Stimulated activated CD8-positive, alpha-beta memory T cell treated with anti-CD3 and anti-CD28 coated beads, Interleukin-4, amount 100 ng/mL, for 4 hours (primary cell): ENCODE measurements at places on chromosomes 1 and 21.

- DNase-seq: no peak
Measured at GRCh38 chr1:36938819-36939218, 95.5 kb downstream of the GRIK3 start.

- no peak for DNase-seq
Measured at GRCh38 chr1:46303872-46304326, 401 bp downstream of the UQCRH start.

DNA sequence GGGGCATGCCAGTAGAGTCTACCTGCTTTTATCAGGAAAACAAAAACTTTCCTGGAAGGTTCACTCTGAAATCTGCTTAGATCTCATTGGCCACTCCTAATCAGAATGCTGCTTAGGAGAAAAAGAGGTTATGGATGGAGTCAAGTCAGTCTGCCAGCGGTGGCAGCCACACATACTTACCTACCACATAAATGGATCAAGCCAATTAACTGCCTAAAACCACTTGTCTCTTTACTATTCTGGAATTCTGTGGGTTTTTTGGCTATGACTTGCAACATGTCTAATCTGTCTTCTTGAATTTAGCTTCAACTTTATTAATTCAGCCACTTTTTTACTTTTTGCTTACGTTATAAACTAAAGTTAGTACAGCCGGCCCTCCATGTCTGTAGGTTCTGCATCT lies 140.2 kb upstream of the SERTAD4 start:
- no peak for DNase-seq

DNA sequence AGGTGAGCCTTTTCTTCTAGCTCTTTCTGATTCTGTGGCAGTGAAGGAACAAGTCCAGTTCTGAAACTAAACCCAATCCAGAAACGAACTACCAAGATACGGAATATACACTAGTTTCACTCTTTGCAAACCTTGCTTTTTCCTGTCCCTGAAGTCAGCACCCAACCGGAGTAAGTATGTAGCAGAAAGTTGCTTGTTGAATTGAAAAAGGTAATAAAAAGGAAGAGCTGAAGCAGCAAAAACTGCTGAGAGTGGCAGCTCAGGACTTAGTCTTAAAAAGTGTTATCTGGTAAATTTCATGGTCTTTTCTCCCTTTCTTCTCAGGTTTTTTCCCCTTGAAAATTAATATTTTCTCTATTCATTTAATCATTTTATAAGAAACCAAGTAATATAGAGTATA lies 9.4 kb upstream of the NT5C1A start:
- DNase-seq: no peak

- no peak for DNase-seq
Measured at GRCh38 chr1:184567637-184568036, 180.8 kb downstream of the C1orf21 start.

- no peak for DNase-seq
Measured at GRCh38 chr1:65429806-65430205, 9.3 kb downstream of the LEPR start.

DNA sequence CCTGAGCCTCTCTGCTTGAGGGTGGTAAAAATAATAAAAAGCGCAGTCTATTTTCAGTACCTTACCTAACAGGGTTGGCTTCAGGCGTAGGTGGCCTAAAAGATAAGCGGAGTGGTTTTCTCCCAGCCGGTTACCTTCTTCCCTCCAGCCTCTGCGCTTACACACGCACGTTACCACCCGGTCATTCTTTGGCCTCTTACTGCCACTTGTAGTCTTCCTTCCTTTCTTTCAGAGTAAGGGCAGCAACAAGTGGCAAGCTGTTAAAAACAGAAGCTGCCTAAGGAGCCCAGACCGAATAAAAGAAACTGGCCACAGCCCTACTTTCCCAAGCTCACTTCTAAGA lies 35.4 kb downstream of the CLCA1 start:
- DNase-seq: no peak

DNA sequence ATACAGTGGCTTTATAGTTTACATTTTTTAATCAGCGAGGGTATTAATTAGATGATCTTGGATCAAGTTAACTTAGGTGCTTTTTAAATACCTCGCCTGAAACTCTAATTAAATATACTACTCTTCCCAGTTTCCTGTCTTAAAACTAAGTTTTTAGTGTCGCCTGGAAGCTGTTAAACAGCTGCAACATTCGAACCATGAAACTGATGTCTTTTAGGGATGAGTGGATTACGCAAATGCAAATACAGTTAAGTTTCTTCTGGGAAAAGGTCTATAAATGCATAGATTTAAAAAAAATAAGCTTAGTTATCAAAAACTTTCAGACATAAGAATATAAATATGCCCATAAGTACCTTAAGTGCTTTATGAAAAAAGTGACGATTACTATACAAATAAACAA lies 228.3 kb downstream of the PTPRC start:
- DNase-seq: no peak

GRCh38 chr1:154816369-154816768 lies 53.7 kb downstream of the KCNN3 start:
- DNase-seq: no peak

DNA sequence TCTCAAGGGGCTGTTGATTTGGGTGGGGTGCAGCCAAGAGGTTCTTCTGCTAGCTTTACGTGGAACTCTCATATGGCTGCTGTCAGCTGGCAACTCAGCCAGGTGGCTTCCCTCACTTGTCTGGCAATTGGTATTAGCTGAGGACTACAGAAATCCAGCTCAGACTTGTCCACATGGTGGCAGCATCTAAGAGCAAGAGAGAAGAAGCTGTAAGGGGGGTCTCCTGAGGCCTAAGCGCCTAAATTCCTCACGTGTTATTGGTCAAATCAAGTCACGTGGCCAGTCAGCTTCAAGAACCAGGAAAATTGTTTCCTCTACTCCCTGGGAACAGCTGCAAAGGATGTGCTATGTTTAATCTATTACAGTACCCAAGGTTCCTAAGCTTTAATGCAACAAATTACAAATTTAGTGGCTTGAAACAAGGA lies 4.2 kb upstream of the DYRK3 start:
- no peak for DNase-seq

- DNase-seq: no peak
Measured at GRCh38 chr1:27658951-27659496, 13.0 kb downstream of the IFI6 start.

DNA sequence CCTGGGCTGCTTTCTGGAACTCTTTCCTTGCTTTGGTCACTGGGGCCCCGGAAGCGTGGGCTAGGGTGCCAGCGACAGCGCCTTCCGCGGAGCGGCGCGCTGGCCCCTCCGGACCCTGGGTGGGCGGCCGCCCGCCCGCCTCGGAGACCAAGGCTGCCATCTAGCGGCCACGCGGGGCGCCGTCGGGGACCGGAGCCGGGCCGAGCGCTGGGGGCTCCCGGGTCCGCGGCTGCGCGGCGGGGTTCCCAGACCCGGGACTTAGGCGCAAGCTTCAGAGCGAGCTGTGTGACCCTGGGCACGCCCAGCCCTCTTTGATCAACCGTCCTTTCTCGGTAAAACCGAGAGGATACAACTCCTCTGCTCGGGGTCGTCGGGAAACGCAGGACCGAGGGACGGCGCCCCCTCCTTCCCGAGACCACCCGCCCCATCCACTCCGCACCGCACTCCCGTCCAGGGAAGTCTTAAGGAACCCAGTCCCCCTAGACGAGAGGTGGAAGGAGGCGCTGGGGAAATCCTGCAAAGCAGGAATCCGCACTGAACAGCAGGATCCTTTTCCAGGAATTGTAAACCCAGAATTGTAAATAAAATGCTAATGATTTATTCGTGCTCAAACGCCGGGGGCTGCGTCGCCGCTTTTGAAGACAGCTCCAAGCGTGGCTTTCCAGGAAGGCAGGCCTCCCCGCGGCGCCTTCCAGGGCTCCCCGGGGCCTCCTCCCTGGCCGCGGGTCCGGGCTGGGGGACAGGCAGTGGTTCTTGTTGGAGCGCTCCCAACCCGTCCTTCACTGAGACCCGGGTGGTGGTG lies 41.2 kb downstream of the RRAGC start:
- DNase-seq: no peak

- no peak for DNase-seq
Measured at GRCh38 chr1:175530183-175530582, 213.2 kb downstream of the TNR start.

- no peak for DNase-seq
Measured at GRCh38 chr1:100759188-100759587, 39.6 kb downstream of the VCAM1 start.

DNA sequence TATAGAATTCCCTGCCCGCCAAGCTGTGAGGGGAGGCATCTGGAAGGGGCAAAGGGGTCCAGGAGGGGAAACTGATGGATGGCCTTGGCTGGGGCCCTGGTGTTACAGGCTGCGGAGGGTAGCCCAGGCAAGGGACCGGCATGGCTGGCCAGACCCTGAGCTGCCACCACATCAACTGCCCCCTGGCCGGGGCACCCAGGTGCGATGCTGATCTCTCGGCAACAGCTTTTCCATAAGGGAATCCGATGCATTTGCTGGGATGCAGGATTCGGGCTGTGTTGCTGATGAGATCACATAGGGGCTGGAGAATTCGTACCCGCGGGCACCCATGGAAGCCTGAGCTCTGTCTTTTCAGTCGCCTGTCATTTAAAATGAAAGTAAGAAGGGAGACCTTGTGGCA lies 73.7 kb downstream of the PRDM16 start:
- no peak for DNase-seq

GRCh38 chr1:64965366-64966157 lies 787 bp downstream of the JAK1 start:
- peak; percentile 54 for DNase-seq

GRCh38 chr1:76300556-76300955 lies 226.0 kb downstream of the ST6GALNAC3 start:
- no peak for DNase-seq

DNA sequence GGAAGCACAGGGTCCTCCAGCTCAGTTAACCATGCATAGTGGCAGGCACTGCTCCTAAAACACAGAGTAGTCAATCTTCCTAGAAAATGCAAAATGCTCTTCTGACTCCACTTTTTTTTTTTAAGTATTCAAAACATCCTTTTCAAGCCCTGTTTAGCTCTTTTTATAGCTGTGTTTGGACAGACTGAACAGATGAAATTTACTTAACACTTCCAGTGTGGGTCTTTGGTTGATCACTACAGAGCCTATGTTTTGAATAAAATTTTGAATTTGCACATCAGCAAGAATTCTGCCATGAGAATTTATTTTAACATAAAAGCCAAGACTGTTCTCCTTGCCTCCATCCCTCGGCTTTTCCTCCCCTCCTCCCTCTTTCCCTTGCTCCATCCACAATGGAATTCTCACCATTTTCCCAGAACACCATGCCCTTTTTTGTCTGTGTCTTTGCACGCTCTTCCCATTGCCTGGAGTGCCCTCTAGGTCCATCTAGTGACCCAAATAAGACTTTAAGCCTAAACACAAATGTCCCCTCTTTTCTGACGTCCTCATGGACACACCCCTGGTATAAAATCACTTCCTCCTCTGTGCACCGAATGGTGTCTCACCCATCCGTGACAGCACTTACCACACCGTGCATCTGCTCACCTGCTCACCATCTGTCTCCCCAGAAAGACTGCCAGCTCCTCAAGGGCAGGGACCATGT lies 24.0 kb upstream of the CPT2 start:
- DNase-seq: no peak

DNA sequence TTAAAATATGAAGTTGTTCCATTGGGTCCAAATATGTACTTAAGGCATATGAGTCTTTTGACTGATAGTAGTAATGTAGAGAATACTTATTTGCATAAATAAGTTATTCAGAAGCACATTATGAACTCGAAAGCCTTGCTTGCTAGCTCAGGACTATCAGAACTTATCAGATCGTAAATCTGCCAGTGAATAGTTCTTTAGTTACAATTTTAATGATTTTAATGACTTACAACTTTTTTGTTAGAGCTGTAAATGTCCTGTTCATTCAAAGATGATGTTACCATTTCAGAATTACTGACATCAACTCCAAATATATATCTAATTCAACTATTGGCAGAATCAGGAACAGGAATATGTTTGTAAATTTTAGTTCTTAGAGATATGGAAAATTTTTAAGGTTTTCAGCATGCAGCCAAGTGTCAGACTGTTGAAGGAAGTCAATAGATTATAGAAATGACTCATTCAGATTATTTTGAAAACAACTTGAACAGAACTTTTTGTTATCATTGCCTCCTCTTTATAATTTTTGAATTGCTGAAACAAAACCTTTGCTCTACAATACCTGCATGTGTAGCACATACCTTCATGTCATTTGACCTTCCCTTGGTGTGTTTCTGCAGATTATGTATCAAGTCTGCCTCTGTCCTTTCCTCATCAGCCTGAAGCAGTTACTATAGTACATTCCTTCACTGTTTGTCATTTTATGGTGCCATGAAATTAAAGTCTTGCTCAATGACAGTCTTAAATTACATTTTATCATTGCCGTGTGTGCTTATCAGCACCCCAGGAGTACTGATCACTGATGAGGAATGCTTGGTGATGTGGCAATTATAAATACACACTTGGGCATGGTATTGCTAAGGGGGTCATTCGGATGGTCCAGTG lies 44.9 kb downstream of the LRRC8D start:
- no peak for DNase-seq

DNA sequence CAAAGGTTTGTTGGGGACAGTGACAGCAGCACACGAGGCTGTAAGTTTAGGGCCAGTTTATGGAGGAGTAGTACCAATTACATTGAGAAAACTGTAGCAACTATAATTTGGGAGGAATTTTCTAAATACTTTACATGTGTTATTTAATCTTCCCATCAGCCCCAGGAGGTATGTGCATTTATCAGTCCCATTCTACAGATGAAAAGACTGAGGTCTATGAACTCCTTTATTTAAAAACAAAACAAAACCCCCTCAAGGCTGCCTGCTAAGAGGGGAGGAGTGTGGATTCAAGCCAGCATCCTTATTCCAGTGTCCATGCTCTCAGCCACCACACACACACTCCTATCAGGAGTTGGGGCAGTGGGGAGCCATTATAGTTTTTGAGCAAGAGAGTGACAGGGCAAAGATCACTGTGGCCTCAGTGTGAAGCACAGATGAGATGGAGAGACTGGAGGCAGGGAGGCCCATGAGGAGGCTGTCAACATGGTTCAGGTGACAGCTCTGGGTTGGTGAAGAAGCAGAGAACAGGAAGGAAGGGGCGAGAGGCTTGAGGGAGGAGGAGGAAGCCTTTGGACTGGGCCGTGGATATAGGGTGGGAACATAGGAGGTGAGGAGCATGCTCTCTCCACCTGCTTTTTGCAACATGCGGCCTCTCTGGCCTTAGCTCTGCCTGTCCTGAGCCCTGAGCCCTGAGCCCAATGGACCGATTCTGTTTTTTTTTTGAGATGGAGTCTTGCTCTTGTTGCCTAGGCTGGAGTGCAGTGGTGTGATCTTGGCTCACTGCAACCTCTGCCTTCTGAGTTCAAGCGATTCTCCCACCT lies 9.7 kb downstream of the TNFRSF1B start:
- DNase-seq: no peak

DNA sequence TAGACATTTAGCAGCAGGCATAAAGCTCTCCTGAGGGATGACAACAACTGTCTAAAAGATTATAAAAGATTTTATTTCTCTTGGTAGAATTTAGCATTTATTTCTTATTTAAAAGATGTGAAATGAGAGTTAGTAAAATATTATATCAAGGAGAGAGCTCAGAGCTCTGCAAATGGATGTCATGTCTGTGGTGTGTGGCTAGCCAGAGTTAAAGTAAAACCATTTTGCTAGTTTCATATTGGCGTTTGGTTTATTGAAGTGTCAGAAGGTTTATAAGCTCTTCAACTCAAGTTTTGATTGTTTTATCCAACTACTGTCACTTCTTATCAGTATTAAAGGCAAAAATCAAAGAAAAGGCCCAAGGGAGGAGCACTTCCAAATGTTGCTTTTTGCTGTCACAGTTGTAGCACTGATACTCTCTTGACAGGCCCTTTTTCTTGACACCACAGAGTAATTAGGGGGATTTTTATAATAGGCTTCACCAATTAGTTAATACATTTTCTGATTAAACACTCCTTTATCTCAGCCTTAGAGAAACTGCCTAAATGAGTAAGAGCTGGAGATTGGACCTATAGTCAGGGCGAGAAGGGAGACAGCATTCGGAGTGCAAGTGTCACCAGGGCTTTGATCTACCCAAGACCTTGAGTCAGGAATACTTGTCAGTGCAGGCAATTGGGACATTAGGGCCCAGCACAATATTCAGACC lies 233.9 kb downstream of the PTBP2 start:
- DNase-seq: no peak
